Kidney (tissue), 22 donors: ENCODE measurements at places on chromosomes 6 and 20. TPM values are rescaled to one million over a fixed set of nuclear protein-coding genes. Genes with fewer than 3 reads are reported as not detected.

DNA sequence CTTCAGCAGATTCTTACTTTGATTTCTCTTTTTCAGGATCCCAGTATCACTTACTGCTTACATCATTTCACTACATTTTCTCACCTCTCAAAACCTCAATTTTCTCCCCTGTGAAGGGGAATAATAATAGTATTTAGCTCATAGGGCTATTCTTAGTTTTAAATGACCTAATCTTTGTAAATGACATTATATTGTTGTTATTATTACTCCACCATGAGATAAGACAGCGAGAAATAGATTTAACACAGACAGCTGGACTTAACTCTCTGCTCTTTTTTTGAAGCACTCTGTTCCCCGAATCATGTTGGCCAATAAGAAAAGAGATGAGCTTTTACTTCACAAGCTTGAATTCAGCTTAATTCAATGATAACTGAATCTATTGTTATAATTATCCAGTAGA is 108.5 kb upstream of the QKI start:
- no peak for DNase-seq
- H3K36me3 ChIP-seq = no peaks in the 10 kb centered on the region
- no peaks in the 10 kb centered on the region for H3K27me3 ChIP-seq
- no peak overlapping the region for H3K27ac ChIP-seq
- no peak overlapping the region for H3K4me3 ChIP-seq

GRCh38 chr6:62612471-62612870 is 326.4 kb upstream of the KHDRBS2 start:
- H3K4me3 ChIP-seq = no peak overlapping the region
- H3K4me1 ChIP-seq = no peaks in the 10 kb centered on the region
- H3K27me3 ChIP-seq = no peaks in the 10 kb centered on the region
- H3K27ac ChIP-seq = no peak overlapping the region
- H3K36me3 ChIP-seq = no peaks in the 10 kb centered on the region

BHLHE23 gene
- not detected for total RNA-seq

DNA sequence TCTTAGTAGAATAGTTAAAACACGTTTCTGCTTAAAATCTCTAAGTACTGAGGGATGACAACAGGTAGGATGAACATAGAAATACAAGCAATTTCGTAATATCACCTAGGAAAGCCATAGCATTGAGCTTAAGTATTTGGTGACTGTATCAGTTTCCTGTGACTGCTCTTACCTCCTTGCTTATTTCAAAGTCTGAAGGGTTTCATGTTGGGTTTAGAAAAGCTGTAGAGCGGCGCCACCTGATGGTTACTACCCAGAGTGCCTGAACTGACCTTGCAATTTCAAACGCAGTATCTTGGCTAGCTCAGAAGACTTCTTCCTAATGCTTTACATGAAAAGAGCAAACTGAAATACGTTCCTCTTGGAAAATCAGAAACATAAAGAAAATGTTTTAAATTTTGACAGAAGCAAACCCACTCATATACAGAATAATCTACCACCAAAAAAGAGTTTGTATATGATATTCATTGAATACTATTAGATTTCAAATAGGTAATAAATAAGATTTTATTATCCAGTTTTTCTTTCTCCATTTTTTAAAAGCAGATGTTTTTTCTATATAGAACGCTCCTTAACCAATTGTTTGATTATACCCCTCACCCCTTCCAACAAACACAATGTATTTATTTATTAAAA is 82.3 kb upstream of the RIPOR2 start:
- H3K27ac ChIP-seq = no peak overlapping the region
- H3K4me1 ChIP-seq = no peaks in the 10 kb centered on the region
- H3K36me3 ChIP-seq = no peaks in the 10 kb centered on the region
- H3K27me3 ChIP-seq = no peaks in the 10 kb centered on the region
- H3K4me3 ChIP-seq = no peak overlapping the region
- no peak for DNase-seq

- H3K36me3 ChIP-seq = no peaks in the 10 kb centered on the region
- H3K4me1 ChIP-seq = no peaks in the 10 kb centered on the region
- DNase-seq = no peak
These were observed 391 bp upstream of the B3GAT2 start for GRCh38 chr6:70957284-70957617.

GRCh38 chr6:124479991-124480430 is 482.2 kb upstream of the RNF217 start:
- H3K4me1 ChIP-seq = no peaks in the 10 kb centered on the region
- no peak overlapping the region for H3K27ac ChIP-seq
- DNase-seq = no peak
- H3K27me3 ChIP-seq = no peaks in the 10 kb centered on the region

GRCh38 chr20:62780696-62781095 is 15.6 kb upstream of the MRGBP start:
- H3K4me1 ChIP-seq = no peaks in the 10 kb centered on the region
- DNase-seq = no peak
- no peaks in the 10 kb centered on the region for H3K36me3 ChIP-seq
- no peak overlapping the region for H3K27ac ChIP-seq

CASS4 gene
- 3.0 TPM for total RNA-seq

DNA sequence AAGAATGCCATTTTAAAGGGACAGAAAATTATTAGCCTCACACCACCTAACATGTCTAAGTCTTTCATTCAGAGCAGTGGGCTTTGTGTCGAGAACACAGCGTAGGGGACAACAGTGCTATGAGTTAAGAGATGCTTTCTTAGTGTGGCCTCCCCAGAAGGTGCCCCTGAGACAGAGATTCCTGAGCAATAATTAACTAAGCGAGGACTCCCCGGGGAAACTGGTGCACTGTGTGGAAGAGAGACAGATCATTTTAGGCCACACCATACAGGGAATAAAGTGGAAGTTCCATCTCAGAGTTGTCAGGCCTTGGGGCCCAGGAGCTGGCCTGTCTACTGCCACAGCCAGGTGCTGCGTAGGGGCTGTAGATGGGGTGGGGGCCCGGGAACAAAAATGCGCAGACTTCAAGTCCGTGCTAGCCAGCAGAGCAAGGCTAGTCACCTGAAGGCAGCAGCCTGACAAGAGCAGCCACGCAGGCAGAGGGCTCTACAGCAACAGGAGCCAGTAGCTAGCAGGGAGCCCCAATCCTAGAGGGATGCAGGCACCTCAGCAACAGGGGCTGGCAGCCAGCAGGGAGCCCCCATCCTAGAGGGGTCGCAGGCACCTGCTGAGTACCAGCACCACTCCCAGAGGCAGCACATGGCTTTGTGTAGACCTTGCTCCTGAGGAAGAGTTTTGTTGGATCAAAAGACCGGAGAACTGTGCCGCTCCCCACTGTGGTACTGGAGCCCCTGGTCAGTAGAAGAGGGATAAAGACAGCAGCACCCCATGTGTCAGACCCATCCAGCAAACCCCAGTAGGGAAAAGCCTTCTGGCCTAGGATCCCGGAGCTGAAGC is 63.0 kb upstream of the NXT1 start:
- no peaks in the 10 kb centered on the region for H3K36me3 ChIP-seq
- H3K4me1 ChIP-seq = no peaks in the 10 kb centered on the region
- no peak overlapping the region for H3K27ac ChIP-seq
- H3K27me3 ChIP-seq = no peaks in the 10 kb centered on the region
- H3K4me3 ChIP-seq = no peak overlapping the region

OR2H2 gene
- total RNA-seq = not detected

GRCh38 chr6:9532621-9533557 is 882.0 kb downstream of the TFAP2A start:
- H3K27ac ChIP-seq = no peak overlapping the region
- H3K4me1 ChIP-seq = no peaks in the 10 kb centered on the region
- no peak for DNase-seq
- no peaks in the 10 kb centered on the region for H3K27me3 ChIP-seq

GRCh38 chr6:45681860-45682511 is 304.3 kb upstream of the SUPT3H start:
- H3K36me3 ChIP-seq = no peaks in the 10 kb centered on the region
- no peak overlapping the region for H3K27ac ChIP-seq
- H3K4me3 ChIP-seq = no peak overlapping the region
- peaks cover 9% of the 10 kb centered on the region for H3K4me1 ChIP-seq
- no peaks in the 10 kb centered on the region for H3K27me3 ChIP-seq
- DNase-seq = no peak

SPATA25 gene
- total RNA-seq = 6.7 TPM

- DNase-seq = no peak
- peak overlapping the region; percentile 51 for H3K4me3 ChIP-seq
- no peak overlapping the region for H3K27ac ChIP-seq
- H3K4me1 ChIP-seq = no peaks in the 10 kb centered on the region
- no peaks in the 10 kb centered on the region for H3K36me3 ChIP-seq
These were observed 43.4 kb upstream of the SUPT3H start for GRCh38 chr6:45420909-45421708.

TMEM244 gene
- not detected for total RNA-seq

DNA sequence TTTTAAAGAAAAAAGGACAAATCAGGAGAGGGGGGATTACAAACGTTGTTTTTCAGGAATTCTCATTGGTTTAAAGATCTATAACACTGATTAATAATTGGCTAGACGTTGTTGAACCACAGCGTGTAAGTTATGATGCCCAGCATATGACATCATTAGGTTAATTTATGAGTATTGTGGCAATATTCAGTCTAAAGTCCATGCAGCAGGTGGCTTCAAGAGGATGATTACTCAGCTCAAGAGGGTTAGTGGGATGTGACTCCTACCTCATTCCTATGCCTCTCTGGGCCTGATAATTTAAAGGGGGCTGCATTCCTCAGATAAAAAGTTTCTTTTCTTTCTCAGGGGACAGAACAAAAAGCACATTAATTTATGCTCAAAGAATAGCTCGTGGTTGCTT is 1309.0 kb downstream of the EPHA7 start:
- H3K4me1 ChIP-seq = no peaks in the 10 kb centered on the region
- H3K36me3 ChIP-seq = no peaks in the 10 kb centered on the region
- no peak overlapping the region for H3K4me3 ChIP-seq

GRCh38 chr6:2209226-2209809 is 36.1 kb downstream of the GMDS start:
- H3K4me3 ChIP-seq = no peak overlapping the region
- peak; percentile 56 for DNase-seq

FGD2 gene
- total RNA-seq = 49.5 TPM

DNA sequence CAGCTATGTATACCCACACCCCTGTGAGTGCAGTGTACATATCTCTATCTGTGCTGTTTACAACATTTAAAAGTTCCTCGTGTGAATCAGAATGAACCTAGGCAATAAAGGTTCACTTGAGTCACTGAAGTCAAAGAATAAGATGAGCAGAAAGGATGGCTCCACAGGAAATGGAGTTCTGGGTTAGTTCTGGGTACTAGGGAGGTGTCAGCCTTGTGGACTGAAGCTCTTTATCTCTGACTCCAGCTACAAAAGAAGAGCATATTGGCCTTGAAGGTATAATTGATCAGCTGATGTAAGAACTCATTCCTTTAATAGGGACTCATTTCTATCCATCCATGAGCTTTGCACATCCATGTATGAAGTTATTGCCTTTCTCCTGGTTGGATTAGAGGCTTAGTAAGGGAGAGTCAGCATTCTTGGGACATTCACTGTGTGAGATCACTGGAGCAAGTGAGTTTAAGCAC is 73.9 kb upstream of the BACH2 start:
- DNase-seq = no peak
- no peaks in the 10 kb centered on the region for H3K27me3 ChIP-seq
- no peaks in the 10 kb centered on the region for H3K36me3 ChIP-seq
- H3K4me1 ChIP-seq = no peaks in the 10 kb centered on the region
- H3K4me3 ChIP-seq = no peak overlapping the region

- H3K4me3 ChIP-seq = no peak overlapping the region
- H3K4me1 ChIP-seq = peaks cover 5% of the 10 kb centered on the region
- H3K27me3 ChIP-seq = no peaks in the 10 kb centered on the region
These were observed 526.0 kb downstream of the EPM2A start for GRCh38 chr6:145209272-145209671.

DNA sequence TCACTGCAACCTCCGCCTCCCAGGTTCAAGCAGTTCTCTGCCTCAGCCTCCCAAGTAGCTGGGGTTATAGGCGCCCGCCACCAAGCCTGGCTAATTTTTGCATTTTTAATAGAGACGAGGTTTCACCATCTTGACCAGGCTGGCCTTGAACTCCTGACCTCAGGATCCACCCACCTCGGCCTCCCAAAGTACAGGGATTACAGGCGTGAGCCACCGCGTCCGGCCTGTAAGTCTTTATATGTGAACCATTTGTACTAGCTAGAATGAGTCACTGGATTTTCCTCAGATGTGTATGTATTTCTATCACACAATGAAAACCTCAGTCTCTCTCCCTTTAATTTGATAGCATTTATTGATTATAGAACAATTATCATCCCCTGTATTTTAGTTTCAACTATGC is 34.0 kb downstream of the ITCH start:
- H3K4me3 ChIP-seq = no peak overlapping the region
- DNase-seq = no peak
- peaks cover 4% of the 10 kb centered on the region for H3K4me1 ChIP-seq
- H3K27me3 ChIP-seq = no peaks in the 10 kb centered on the region
- no peak overlapping the region for H3K27ac ChIP-seq

PACRG gene
- total RNA-seq = 7.4 TPM

DNA sequence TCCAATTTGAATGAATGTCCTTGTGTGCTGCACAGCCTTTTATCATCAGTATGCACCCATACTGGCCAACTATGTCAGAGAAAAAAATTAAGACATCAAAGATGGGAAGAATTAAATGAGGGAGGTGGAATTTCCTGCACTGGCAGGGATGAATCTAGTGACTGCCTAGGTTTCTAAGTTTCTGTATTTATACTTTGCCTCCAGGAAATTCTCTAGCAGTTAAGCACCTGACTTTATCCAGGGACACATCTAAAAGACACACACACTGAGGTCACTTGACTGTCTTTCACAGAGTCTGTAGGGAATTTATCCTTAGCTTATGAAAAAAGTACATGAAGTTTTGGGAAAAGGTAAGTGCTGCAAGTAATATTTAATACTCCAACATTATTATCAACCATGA is 636.5 kb upstream of the PTCHD4 start:
- no peak overlapping the region for H3K4me3 ChIP-seq
- H3K27me3 ChIP-seq = no peaks in the 10 kb centered on the region
- DNase-seq = no peak
- no peaks in the 10 kb centered on the region for H3K4me1 ChIP-seq
- H3K27ac ChIP-seq = no peak overlapping the region

GRCh38 chr20:19073584-19074218 is 138.7 kb upstream of the SLC24A3 start:
- no peaks in the 10 kb centered on the region for H3K36me3 ChIP-seq
- DNase-seq = peak; percentile 17
- no peaks in the 10 kb centered on the region for H3K4me1 ChIP-seq
- no peaks in the 10 kb centered on the region for H3K27me3 ChIP-seq
- no peak overlapping the region for H3K4me3 ChIP-seq

DNA sequence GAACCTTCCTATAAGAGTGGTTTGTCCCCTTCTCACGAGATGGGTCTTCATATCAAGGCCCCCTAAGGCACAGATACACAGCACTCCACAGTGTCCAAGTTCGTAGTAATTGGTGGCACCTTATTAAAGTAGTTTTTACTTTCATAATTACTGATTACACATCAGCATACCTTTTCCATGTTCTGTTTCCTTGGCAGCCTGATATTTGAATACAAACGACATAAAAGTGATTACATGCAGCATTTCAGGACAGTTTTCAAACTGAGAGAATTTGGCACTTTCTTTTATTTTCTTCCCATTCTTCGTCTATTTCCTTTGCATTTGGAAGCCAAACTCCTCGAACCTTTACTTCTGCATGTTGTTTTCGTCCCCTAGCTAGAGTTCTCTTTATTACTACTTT is 139.7 kb downstream of the MTHFD1L start:
- no peak overlapping the region for H3K27ac ChIP-seq
- H3K4me3 ChIP-seq = no peak overlapping the region
- no peaks in the 10 kb centered on the region for H3K36me3 ChIP-seq
- DNase-seq = no peak

TRDN gene
- total RNA-seq = 0.19 TPM
